ENCODE measurements at places on chromosomes 4 and X.

- no peak for DNase-seq
These were observed 171.9 kb downstream of the DCTD start for GRCh38 chr4:182745237-182745636.

DNA sequence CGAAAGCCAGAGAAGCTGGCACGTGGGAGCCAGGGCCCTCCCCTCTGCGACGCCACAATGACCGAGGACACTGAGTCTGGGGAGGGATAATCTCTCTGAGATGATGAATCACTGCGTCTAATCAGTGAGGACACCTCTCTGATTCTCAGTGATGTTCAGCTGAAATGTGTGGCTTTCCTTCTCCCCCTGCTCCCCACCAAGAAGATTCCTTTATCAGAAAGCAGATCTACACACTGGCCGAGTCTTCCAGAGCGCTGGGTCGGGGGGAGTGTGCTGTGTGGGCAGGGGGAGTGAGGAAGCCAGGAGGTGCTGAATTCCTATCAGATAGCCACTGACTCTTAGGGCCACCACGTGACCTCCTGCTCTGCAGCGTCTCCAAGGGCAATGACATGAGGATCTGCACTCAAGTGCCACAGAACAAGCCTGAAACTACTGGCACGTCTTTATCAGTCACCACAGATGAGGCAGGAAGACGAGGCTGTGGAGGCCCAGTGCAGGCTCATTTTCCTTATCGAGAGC is 89.2 kb downstream of the GATB start:
- DNase-seq: no peak

DNA sequence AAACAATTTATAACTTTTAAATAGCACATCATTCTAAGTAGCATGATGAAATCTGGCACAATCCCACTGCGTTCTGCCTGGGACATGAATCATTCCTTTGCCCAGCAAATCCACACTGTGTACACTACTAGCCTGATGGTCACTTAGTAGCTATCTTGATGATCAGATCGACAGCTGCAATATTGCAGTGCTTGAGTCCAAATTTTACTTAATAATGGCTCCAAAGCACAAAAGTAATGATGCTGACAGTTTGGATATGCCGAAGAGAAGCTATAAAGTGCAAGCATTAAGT is 86.6 kb upstream of the NPNT start:
- no peak for DNase-seq

- no peak for DNase-seq
These were observed 645.6 kb upstream of the FTHL17 start for GRCh38 chrX:31717474-31717873.

DNA sequence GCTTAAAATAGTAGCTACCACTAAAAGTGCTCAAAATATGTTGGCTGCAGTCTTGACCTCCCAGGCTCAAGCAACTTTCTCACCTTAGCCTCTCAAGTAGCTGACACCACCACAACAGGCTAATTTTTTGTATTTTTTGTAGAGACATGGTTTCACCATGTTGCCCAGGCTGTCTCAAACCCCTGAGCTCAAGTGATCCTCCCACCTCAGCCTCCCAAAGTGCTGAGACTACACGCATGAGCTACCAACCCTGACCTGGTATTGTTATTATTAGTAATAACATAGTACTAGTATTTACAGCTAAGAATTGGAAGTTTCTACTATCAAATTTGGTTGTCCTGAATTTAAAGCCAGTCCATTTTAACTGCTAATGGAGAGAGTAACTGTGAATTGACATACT is 18.0 kb downstream of the STAP1 start:
- DNase-seq: no peak

DNA sequence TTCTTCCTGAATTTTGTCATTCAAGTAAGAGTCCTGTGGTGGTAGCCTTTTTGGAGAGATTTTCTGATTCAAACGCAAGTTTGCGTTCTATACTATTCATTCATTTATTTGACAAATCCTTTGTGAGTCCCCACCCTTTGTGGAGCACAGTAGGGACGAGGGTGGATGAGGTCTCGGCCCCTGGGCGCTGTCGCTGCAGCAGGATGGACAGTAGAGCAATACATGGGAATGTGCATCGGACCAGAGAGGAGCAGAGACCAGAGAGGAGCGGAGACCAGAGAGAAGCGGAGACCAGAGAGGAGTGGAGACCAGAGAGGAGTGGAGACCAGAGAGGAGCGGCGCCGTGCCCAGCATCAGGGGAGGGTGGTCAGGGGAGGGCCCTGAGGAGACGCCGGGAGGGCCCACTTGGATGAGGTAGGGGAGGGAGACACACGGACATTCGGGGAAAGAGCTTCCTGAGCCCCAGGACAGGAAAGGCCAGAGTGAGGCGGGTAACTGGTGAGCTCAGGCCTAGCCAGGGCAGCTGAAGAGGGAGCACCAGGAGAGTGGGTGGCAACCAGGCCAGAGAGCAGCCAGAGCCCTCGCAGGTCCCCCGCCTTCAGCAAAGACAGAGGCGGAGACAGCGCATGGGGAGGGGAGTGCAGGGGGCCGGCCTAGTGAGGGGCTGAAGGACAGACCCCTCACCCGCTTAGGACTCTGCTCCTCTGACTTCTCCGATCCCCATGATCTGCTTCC is 67.3 kb downstream of the NAT8L start:
- DNase-seq: no peak

GRCh38 chrX:50697691-50698090 is 116.3 kb downstream of the SHROOM4 start:
- no peak for DNase-seq

DNA sequence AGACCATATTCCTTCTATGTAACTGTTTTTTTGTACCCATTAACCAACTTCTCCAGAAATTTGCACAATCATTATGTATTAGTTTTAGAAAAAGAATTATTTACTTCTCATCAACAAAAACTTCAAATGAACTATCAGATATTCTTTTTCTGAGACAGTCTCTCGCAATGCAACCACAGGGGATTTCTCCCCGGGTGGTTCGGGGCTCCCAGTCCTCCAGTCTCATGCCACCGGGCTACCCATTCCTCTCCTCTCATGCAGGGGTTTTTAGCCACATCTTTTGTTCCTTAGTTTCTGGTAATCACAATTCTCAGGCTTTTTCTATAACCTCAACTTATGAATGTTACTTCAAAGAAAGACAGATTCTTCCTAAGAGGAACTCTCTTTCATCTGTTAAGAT is 46.6 kb upstream of the CLNK start:
- no peak for DNase-seq

GRCh38 chr4:97892592-97893266 is 250.5 kb downstream of the STPG2 start:
- no peak for DNase-seq

DNA sequence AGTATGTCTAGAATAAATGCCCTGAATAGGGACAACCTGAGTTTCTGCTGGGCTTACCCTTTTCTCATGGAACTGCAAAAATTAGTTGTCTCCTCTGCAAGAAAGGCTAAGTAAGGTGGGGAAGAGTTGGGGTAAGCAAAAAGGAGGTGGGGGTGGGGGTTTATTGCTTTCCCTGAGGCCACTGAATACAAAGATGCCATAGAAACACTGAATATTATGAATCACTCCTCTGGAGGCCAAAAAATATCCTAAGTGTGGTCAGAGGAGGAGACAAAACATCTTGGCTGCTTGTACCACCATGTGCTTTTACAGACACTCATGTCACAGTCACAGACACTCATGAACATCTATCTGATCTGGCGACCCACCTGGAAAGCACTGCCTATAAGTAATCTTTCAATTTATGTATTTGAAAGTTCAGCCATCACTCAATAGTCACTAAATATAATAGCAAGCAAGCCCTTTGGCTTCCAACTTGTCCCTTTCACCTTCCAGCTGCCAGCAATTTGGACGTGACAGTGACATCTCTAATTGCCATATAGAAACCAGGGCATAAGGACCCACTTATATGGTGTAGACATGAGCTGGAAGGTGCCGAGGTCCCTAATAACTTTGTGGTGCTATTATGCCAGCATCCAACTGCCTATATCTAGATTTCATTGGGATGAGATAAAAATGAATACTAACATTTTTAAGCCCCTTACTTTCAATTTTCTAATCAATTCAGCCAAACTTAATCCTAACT is 122.7 kb upstream of the CBR4 start:
- no peak for DNase-seq

GRCh38 chr4:139669890-139670289 is 4.3 kb downstream of the MGST2 start:
- no peak for DNase-seq

GRCh38 chr4:185836241-185837084 is 24.5 kb upstream of the SORBS2 start:
- no peak for DNase-seq

Data from activated T-cell treated with anti-CD3 and anti-CD28 coated beads for 24 hours (primary cell).